ENCODE measurements at places on chromosomes 3 and 15.

GRCh38 chr3:68007621-68008226, 353.3 kb upstream of the SUCLG2 start:
- DNase-seq = peak; percentile 6

GRCh38 chr15:100224206-100225185, 117.3 kb downstream of the ADAMTS17 start:
- DNase-seq = no peak

DNA sequence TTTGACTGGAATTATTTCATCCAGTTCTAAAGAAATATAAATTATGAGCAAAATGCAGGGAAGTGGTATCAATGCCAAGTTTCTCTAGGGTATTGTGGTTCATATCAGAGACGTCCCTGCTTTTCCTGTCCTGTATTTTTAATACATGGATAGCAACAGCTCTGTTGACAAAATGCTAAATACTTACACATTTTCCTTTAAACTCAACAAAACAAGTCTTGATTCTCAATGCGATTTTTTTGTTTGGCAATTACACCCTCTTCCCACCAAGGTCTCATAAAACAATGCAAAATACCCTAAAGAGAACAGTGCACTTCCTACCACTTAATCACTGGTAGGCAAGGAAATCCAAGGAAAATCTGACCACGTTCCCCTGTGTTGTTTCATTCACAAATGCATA, 120.0 kb downstream of the DUT start:
- no peak for DNase-seq

DNA sequence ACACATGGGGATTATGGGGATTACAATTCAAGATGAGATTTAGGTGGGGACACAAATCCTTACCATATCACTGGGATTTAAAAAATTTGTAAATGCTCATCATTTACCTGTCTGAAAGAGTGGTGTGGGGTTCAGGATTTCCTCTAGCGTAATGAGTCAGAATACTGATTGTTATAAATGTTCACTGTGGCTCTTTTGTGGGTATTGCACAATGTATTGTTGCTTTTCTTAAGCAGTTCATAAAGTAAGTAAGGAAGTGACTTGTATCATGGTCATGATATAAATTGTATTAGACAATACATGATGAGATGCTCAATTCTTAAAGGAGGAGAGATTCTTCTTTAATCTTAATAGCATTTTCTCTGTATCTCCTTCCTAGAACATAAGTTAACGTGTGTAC, 262.1 kb downstream of the CNTN4 start:
- DNase-seq = no peak

GRCh38 chr3:35144011-35144410, 495.3 kb upstream of the ARPP21 start:
- no peak for DNase-seq

DNA sequence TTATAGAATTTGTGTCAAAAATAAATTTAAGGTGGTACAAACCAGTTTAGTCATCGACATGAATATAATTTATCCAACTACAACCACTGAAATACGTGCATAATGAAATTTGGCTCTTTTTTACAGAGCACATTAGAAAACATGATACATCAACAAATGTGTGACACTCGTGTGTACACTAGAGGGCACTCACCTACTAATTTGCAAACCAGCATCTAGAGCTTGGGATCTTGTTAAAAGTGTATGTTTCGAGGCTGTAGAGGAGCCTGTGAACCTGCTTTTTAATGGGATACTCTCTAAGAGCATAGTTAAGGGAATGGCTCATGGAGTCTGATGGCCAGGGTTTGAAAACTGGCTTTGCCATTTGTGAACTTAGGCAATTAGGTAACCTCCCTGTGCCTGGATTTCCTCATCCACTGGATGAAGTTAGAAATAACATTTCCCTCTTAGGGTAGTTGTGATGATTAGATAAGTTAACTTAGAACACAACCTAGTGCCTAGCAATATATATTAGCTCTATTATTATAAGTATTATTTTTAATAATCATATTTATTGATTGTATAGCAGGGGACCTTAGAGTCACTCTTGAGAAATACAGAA, 8.8 kb upstream of the CPOX start:
- DNase-seq = peak; percentile 26

DNA sequence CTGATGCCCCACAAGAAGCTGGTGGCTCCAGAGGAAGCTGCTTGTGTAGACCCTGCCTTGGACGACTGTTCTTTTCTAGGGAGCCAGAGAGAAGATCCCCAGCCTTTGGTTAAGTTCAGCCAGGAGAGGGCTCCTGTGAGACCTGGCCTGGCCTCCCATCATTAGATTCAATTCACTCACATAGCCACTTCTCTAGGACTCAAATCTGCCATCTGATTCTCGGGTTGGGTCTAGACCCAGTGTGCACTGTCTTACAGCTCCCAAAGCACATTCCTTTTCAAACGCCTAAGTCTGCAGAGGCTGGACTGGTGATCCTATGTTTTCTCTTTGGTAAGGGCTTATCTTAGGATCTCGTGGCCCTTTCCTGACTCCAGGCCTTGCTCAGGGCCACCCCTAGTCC, 81.7 kb upstream of the NPHP3 start:
- DNase-seq = no peak
